Left colon (tissue), 2 donors: ENCODE measurements at places on chromosomes 13 and 19.

GRCh38 chr19:43719918-43720317 lies 4.0 kb downstream of the IRGC start:
- DNase-seq = no peak

DNA sequence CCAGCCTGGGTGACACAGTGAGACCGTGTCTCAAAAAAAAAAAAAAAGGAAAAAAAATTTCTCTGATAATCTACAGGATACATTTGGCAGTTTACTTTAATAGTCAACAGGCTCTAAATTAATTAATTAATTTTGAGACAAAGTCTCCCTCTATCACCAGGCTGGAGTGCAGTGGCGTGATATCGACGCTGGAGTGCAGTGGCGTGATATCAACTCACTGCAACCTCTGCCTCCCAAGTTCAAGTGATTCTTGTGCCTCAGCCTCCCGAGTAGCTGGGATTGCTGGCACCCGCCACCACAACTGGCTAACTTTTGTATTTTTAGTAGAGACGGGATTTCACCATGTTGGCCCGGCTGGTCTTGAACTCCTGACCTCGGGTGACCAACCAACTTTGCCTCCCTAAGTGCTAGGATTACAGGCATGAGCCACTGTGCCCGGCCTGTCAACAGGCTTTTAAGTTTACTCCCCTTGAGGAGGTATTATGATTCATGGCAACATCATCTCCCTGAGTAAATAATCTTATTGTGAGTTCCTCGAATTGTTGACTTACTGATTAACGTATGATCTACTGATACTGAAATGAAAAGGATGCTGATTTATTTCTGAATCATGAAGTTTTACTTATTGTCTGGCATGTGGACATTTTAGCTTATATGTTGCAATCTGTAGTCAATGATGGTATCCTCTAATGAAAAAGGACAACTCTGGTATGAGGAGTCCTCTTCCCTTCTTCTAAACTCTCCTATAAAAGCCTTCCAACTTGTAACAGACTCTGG lies 21.3 kb upstream of the MTRF1 start:
- DNase-seq = no peak

GRCh38 chr13:92500192-92500591 lies 726.4 kb upstream of the GPC6 start:
- DNase-seq = no peak

DNA sequence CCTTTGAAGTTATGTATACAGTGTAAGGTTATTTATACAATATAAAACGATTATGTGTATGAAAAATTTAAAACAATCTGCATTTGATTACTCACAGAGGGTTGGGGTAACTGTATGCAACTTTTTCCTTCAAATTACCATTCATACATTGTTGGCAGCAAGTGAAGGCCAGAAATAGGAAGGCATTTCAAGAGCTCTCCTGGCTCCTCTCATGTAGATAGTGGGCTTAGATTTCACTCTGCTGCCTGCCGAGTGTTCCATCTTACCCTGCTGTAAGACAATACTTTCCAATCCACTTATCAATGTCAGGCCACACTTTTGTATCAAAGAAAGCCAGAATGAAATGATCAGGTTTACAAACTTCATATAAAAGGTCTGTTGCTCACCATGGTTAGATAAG lies 245.2 kb downstream of the DNAJC15 start:
- no peak for DNase-seq

- DNase-seq = no peak
Observed at GRCh38 chr13:54424344-54424743, 1395.7 kb downstream of the OLFM4 start.

GRCh38 chr19:4033028-4033956 lies 25.8 kb downstream of the PIAS4 start:
- DNase-seq = no peak

- no peak for DNase-seq
Observed at GRCh38 chr13:45162821-45163220, 38.0 kb downstream of the KCTD4 start.

DNA sequence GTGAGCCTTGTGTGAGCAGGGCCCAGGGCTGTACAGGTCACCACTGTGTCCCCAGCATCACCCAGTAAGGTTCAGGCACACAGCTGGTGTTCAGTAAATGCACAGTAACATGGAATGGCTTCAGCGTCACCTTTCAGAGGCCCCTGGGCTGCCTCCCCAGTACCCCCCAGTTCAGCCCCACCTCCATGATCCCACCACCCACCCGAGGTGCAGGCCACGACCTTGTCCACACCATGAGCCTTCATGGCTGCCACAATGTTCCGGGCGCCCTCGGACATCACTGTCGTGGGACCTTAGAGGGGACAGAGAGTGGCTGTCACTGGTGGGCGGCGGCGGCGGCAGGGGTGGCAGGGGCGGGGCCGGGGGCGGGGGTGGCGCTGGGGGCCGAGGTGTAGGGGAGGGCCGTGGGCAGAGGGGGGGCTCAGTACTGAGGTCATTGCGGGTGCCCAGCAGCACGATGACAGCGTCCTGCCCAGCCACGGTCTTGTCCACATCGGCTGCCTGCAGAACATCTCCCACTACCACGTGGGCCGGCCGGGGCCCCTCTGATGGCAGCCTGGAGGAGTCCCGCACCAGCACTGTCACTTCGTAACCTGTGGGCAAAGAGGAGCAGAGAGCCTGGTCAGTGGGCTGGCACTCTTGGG lies 7.5 kb downstream of the BLVRB start:
- no peak for DNase-seq

DNA sequence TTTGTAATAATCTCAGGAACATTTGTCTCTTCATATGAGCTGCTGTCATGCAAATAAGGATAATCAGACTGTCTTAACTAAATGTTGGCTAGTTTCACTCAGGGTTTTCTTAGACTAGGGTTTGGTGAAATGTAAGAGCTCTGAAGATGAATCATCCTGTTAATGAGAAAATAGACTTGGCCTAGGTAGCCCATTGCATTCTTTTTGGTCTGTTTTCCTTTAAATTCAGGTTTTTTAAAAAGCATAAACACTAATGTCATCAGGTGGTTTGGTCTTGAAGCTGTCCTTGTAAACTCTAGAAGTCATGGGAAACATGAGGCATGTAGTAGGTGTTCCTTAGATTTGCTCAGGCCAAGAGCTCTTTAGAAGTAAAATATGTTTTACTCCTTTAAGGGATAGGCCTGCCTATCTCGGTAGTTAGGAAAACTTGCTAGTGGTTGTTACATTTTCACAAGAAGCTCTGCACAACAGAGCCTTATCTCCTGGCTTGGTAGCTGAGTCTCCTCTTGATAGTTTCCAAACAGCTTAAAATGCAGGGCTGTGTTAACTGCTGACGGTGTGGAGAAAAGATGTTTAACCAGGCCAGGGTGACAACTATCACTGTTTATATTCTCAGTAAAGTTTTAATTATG lies 62.0 kb upstream of the C1QTNF9B start:
- no peak for DNase-seq

DNA sequence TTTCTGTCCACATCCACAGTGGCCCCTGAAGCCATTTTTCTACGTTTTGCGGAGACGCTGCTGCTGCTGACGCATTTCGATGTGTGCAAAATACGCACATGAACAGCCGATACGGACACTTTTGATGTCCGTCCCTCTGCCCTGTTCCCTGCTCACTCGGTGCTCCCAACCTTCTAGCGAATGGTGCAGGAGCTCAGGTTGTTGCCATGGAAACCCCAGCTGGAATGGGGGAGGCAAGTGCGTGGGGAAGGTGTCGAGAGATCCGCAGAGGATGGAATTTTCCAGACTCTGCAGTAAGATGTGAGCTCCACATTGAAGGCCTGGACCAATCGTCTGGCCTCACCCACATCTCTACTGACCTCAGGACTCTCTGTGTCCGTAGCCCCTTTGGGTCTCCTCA lies 109.2 kb upstream of the USP29 start:
- DNase-seq = no peak

DNA sequence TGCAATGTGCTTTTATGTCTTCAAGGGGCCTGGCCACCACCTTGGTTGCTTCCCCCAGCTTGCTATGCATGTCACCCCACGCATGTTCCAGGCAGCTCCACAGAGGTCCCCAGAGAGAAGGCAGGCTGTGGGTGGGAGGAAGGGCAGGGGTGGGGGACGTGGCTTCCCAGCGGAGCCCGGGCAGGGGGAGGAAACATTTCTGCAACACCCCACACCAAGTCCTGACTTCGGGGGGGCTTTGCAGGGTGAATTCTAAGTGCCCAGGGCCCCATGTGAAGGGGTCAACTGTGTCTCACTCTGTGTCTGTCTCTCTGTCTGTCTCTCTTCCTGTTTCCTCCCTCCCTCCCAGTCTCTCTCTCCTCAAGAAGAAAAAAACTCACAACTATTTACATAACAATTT lies 39.6 kb downstream of the LTBP4 start:
- no peak for DNase-seq

- DNase-seq = no peak
Observed at GRCh38 chr19:31759359-31759758, 410.1 kb upstream of the TSHZ3 start.

DNA sequence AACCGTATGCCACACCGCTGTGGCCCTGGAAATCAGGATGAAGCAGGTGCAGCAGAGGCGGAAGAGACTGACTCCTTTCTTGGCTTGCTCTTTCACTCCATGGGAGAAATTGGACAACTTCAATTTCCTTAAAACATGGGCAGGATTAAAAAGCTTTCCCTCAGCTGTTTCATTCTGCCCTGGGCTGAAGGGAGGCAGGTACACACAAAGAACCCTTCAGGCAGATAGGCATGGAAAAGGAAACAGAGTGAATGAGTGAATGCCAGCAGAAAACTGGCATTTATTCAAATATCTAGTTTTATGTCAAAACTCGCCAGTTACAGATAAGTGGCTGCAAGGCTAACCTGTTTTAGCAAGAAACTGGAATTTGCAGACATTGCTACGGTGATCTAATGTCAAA lies 71.0 kb upstream of the SLC15A1 start:
- no peak for DNase-seq

DNA sequence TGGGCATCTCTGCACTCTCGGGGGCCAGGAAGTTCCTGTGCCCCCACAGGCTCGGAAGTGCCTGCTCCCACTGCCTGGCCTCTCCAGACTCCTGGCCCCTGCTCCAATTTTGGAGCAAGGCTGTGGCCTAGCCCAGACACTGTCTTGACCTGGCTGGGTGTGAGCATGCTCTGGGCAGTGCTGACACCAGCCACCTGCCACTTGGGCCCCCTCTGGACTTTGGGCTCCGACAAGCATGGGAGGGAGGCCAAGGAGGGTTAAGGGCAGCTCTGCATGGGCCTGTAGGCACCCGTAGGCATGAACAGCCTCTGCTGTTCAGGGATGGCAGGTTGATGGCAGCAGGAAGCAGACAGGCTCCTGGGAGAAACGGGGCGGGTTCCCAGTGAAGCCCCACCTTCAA lies 26.0 kb upstream of the RBM26 start:
- DNase-seq = no peak

DNA sequence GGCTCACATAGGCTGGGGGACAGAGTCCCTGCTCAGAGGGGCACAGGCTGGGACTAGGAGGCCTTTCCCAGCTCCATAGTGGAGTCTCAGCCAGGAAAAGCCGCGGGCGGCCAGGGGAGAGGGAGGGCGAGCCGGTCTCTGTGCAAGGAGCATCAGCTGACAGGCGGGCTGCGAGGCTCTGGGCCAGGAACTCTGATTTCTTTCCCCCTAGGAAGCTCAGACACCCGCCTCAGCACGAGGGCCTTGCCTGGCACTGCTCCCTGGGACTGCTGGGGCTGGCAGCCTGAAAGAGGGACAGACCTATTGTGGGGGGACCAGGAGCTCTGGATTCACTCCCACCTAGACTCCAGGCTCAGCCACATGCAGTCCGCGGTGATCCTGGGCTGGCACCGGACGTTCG lies 2.2 kb upstream of the PLK5 start:
- no peak for DNase-seq

- DNase-seq = no peak
Observed at GRCh38 chr13:97327086-97327485, 105.0 kb downstream of the MBNL2 start.

DNA sequence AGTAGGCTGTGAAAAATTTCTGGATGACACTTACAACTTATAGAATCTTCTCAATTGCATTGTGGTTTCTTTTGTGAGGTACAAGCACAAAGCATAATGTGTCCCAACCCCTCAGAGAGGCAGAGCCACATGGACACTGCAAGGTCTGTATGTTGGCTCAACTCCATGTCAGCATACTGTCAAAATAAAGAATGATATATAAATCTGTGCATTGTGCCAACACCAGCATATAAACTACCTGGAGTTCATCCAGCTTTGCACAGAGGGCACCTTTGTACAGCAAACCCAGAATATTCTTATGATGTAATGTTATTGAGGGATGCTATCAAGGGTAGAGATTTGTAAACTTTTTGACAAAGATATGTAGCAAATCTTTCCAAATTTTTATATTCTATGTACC lies 1065.8 kb upstream of the MIR17HG start:
- DNase-seq = no peak

GRCh38 chr19:57667228-57667627 lies 1.5 kb upstream of the ZSCAN4 start:
- no peak for DNase-seq

DNA sequence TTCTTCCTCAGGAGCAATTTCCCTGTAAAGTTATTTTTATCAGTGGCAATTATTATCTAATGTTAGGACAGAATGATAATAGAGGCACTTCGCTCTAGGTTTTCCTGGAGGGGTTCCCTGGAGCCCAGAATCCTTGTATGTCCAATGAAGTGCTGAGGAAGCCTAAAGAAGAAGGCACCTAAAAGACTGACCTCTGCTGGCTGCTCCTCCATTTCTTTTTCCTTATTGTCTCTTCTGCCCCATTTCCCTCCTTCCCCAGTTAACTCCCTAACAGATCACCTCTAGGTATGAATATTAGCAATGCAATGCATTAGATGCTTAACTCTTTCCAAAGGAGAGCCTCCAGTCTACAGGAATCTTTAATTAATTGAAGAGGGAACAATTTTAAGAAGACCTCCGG lies 985.4 kb downstream of the DIAPH3 start:
- DNase-seq = no peak

DNA sequence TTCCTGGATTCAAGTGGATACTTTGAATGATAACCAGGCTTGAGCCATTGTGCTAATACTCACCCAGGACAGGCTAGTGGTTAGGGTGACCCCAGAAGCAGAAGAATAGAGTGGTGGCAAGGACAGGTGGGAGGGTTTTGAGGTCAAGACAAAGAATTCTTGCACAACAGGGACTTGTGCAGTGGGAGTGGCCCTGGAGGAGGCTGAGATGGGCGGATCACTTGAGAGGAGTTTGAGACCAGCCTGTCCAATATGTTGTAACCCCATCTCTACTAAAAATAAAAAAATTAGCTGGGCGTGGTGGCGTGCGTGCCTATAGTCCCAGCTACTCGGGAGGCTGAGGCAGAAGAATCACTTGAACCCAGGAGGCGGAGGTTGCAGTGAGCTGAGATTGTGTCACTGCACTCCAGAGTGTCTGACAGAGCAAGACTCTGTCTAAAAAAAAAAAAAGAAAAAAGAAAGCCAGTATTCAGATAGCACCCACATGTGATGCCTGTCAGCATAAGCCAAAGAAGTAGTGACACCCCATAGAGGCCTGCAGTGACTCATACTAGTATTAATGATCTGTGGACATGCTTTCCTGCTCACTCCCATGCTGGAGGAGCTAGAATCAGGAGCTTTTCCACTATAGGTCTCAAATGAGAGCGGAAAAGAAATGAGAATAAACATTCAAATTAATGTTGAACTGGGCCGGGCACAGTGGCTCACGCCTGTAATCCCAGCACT lies 78.7 kb downstream of the RNF17 start:
- no peak for DNase-seq
